ENCODE measurements at places on chromosomes 2 and 18.

DNA sequence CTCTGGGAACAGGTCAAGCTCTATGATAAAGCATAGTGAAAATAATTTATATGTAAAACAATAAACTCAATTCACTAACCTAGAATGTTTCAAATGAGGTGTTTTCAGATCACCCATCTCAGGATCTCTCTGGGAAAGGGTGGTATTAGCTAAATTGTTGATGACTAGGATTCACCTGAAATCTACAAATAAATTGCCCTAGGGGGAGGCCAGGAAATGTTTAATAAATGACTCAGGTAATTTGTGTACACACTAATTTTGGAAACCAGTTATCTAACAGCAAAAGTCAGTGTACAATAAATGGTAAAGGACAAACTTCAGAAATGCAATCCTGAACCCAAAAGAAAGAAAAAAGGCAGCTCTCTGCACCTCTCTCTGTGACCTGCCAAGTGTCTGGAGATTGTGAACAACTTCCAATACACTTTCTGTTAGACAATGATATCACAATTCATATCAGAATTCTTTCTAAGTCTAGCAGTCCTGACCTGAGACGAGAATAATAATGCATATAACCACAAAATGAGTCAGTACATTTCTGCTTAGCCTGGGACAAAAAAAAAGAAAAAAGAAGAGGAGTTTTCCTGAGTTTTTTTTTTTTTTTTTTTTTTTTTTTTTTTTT, 760.0 kb downstream of the EPHA4 start:
- DNase-seq: no peak

GRCh38 chr18:74005320-74006109, 142.1 kb downstream of the FBXO15 start:
- DNase-seq: no peak

GRCh38 chr18:68035774-68036522, 519.4 kb upstream of the DSEL start:
- no peak for DNase-seq

DNA sequence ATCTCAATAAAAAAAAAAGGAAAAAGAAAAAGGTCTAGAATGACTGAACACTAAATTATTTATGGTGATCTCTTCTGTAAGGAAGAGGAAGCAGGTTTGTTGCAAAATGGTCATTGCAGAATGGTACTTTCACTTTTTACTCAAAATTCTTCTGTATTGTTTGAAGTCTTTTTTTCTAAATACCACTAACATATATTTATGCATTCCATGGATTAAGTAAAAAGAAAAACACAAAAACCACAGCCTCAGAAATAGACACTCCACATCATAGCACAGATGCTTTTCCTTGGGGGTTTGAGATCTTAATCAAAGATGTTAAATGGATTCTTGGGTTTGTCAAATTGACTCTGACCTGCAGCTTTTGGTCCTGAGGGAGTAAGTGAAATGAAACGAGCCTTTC, 47.4 kb downstream of the RHOB start:
- no peak for DNase-seq

DNA sequence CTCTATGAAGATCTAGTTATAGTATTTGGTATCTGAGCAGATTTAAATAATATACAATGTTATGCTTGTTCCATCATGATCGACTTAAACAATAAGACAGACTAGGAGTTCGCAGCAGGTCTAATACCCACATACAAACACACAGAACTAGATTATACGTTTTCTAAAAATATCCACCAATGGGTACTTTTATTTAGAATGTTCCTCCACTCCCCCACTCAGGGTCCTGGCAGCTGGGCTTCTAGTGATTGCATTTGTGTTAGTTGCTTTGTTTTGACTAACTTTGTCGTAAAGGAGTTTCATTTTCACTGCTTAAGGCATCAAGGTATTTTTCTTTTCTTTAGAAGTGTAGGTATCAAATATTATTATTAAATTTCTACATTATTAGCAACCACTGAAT, 91.4 kb downstream of the RPRM start:
- no peak for DNase-seq

DNA sequence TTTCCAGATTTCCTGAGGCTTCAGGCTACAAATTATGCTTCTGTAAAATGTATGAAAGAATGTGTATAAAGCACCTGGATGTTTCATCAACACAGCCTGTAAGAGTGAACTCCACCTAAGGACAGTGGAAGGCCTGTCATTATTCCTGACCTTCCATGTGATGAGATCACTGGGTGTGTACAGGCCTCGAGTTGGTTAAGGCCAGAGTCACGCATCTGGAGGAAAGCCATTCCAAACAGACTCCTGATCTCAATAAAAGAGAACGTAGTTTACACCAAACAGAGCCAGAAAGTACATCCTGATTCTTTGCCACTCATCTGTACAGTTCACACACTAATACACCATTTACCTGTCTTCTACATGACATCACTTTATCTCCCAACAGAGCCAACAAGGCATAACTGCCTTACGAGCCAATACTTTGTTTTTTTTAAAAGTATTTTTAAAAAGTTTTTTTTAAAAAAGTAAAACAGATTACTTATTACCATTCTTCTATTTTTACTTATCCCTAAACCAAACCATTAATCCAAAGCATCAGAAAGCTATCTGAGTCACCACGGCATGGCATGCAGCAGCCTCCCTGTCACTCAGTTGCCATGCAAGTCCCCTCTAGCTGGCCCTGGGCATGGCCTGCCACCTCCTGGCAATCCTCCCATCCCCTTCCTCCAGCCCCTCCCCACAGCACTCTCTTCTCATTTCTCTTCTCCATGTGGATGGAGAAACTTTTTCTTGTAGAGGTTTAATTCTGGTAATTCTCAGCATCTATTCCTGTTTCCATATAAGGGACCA, 78.8 kb upstream of the TFCP2L1 start:
- no peak for DNase-seq

GRCh38 chr18:5311301-5311989, 15.9 kb upstream of the ZBTB14 start:
- no peak for DNase-seq

GRCh38 chr2:151405376-151405775, 4.3 kb upstream of the RIF1 start:
- DNase-seq: no peak

GRCh38 chr2:180324182-180324581, 317.1 kb upstream of the CWC22 start:
- no peak for DNase-seq

DNA sequence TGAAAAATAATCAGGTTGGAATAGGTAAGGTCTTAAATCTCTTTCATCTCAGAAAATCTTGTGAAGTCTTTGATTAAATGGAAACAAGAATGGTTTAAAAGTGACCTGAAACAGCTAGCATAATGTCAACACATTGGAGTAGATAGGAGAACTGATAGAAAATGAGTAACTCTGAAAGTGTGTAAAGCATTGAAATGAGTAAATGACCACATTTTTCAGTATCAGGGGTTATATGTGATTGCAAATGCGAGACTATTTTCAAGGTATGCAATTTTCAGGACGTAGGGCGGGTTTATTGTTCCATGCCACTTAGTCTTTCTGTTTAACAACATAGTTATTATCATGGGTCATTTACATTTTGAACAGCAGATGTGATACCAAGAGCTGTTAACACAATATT, 1383.2 kb downstream of the LRP1B start:
- no peak for DNase-seq

- DNase-seq: no peak
These were observed 88.0 kb downstream of the C1D start for GRCh38 chr2:67974559-67975430.

DNA sequence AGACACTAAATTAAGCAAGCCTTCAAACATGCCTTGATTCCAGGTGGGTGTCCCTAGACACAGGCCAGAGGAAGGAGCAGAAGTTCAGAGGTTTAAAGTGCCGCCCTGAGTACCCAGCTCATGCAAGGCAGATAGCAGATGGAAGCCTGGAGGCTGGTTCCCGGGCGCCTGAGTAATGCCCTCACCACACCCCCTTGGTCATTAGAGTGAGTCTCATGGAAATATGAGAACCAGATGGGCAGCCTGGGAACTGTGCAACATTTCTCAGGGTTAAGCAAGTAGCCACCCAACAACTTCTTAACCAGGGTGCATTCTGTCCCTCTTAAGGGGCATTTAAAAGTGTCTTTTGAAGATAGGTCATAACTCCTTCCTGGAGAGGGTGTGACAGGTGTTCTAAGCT, 44.1 kb downstream of the TGFA start:
- no peak for DNase-seq

GRCh38 chr2:22221006-22221405, 1097.2 kb downstream of the TDRD15 start:
- no peak for DNase-seq

DNA sequence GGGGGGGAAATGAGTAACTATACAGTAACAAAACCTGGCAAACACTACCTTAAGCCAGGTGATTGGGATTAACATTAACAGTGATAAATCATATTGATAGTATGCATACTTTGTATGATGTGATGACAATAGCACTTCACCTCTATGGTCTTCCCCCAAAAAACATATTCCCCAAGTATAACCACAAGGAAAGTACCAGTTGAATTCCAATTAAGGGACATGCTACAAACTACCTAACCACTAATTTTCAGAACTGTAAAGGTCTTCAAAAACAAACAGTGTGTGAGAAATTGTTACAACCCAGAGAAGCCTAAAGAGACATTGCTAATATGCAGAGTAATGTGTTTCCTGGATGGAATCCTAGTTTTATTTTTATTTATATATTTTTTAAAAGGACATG, 152.4 kb downstream of the ZRANB3 start:
- no peak for DNase-seq

DNA sequence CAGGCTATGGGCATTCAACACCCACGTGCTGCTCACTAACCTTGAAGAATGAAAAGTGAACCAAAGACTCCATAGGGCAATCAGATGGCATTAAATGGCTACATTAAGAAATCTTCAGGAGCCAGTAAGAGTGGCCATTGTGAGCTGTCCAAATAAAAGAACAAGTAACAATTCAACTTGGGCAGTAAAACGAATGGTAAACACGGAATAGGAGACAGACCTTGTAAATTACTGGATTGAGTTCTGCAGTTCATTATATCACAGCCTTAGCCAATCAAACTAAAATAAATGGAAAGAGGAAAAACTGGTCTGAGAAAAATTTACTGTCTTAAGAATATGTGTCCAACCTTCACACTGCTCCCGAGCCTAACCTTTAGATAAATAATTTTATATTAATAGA, 306.5 kb upstream of the ZNF521 start:
- no peak for DNase-seq

- no peak for DNase-seq
These were observed 802.0 kb downstream of the DCC start for GRCh38 chr18:53142005-53142404.

- DNase-seq: peak; percentile 82
These were observed 1.3 kb upstream of the PRKCE start for GRCh38 chr2:45649858-45650811.

GRCh38 chr18:56382541-56382940, 255.9 kb downstream of the TXNL1 start:
- DNase-seq: no peak

DNA sequence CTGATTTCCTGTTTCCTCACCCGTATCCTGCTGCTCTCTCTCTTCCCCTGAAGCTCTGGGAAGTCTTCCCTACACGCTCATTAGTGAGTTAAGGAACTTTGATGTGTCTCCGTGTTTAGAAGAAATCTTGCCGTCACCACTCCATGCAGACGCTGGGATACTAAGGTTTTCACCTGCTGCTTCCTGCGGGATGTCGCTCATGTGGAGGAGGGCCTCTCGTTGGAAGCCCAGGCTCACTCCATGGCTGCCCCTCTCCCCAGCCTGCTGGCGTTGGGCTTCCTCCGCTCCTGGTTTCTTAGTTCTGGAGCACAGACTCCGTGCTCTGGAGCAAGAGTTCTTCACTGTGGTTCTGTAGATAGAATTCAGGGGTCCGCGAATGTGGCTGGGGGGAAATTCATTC, 326.3 kb downstream of the GBX2 start:
- peak; percentile 26 for DNase-seq

DNA sequence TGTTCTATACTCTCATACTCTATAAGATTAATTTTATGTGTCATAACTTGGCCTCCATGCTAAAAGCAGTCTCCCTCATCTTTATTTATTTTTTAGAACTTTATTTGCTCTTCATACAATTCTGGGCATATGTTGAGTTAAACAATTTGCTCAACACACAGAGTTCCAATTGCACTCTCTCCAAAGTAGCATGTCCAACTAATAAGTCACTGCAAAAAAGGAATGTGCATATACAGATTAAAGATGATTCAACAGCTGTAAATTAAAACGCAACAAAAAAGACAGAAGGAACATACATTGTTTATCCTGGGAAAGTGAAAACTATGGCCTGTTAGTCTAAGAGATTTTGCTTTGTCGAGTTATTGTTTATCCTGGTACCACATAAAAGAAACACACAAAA, 277.7 kb upstream of the ACVR2A start:
- no peak for DNase-seq

DNA sequence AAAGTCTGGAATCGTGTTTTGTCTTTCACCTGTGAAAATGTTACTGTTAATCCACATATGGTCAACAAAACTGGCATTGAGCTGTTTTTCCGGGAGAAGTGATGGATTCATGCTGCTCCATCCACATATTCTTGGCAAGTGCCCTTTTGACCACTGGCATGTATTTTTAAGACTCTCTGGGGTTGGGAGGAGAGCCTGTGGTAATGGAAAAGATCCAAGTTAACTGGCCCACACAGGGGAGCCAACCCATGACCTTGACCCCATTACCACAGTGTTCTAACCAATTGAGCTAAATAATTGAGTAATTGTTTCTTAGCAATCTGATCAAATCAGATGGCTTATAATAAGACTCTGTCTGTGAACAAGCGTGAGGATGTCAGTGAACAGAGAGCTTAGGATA, 296.2 kb upstream of the NRP2 start:
- DNase-seq: no peak

DNA sequence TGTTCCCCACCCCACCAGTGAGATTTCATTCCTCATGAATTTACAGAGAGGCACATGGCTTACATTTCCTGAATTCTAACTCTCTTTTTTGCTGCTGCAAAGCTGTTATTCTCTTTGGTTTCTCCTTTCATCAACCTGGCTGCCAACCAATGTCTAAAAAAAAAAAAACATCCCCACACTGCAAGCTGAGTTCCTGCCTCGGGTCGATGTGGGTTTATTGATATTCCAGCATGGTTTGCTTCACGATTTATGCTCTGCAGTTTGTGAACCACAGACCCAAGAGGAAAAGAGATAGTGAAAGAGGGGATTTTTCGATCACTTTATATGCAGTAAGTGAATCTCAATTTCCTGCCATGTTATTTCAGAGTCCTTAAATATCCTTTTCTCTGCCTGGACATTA, 363.6 kb downstream of the LPIN1 start:
- DNase-seq: no peak

DNA sequence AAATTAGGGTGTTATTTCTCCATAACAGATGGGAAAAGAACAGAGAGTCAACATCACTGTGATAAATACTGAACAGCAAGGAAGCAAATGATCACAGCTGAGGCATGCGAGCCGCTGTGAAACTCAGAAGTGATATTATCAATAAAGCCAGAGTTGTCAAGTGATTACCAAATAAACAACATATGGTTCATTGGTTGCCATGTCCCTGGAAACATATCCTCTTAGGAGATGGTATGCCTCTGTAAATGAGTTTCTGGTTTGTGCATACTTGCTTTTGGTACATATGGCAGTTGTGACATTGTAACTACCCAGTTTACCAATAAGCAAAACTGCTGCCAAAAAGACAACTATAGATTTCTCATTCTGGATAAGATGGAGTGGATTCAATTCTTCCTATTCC, 23.8 kb downstream of the RAPGEF4 start:
- DNase-seq: no peak

- DNase-seq: peak; percentile 64
These were observed 79.9 kb downstream of the ALK start for GRCh38 chr2:29841386-29842004.

GRCh38 chr18:58076052-58076451, 32.0 kb downstream of the NEDD4L start:
- no peak for DNase-seq

Measured in H7 (cell line).